ENCODE measurements at places on chromosomes 1 and 21. TPM values are rescaled to one million over a fixed set of nuclear protein-coding genes. Genes with fewer than 3 reads are reported as not detected.

The LCE1F gene
- not detected for total RNA-seq

The OLFML2B gene
- not detected for total RNA-seq

The GIPC2 gene
- total RNA-seq = not detected

The CHIA gene
- not detected for total RNA-seq

The OR10T2 gene
- not detected for total RNA-seq

The TGFB2 gene
- 1.6 TPM for total RNA-seq

The CLCA1 gene
- not detected for total RNA-seq

The HCRTR1 gene
- not detected for total RNA-seq

The FAM110D gene
- total RNA-seq = not detected

GRCh38 chr1:247286134-247286670 is 30.3 kb downstream of the VN1R5 start:
- H3K4me1 ChIP-seq = no peaks in the 10 kb centered on the region
- H3K36me3 ChIP-seq = no peaks in the 10 kb centered on the region
- DNase-seq = no peak
- H3K27ac ChIP-seq = no peak overlapping the region
- no peak overlapping the region for H3K4me3 ChIP-seq

DNA sequence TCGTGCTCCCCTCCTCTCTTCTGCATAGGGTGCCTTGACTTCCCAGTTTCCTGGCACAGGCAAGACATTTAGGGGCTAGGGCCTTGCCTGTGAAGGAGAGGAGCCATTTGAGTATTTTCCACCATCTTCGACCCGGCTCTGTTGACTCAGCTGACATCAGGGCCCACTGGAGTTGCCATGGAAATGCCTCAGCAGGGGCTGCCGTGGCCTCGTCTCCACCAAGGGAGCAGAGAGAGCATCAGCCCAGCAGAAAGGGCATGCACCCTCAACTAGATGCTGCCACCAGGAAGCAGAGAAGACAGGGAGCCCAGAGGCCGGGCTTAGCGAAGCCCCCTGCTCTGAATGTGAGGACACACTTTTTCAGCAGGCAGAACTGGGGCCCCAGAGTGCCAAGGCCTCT is 101.9 kb upstream of the ACTL8 start:
- no peak overlapping the region for H3K27ac ChIP-seq
- H3K4me3 ChIP-seq = no peak overlapping the region

GRCh38 chr1:94275083-94275482 is 37.7 kb upstream of the ARHGAP29 start:
- no peak overlapping the region for H3K27ac ChIP-seq
- peaks cover 11% of the 10 kb centered on the region for H3K27me3 ChIP-seq
- H3K36me3 ChIP-seq = no peaks in the 10 kb centered on the region
- no peaks in the 10 kb centered on the region for H3K4me1 ChIP-seq
- H3K4me3 ChIP-seq = no peak overlapping the region

- H3K27me3 ChIP-seq = no peaks in the 10 kb centered on the region
- H3K4me1 ChIP-seq = peaks cover 13% of the 10 kb centered on the region
- no peak overlapping the region for H3K27ac ChIP-seq
- DNase-seq = peak; percentile 9
These were observed 25.2 kb downstream of the RUNX3 start for GRCh38 chr1:24904731-24905354.

- H3K36me3 ChIP-seq = no peaks in the 10 kb centered on the region
- no peak for DNase-seq
- H3K4me1 ChIP-seq = peaks cover 12% of the 10 kb centered on the region
- no peak overlapping the region for H3K4me3 ChIP-seq
- H3K27ac ChIP-seq = no peak overlapping the region
These were observed 6.7 kb upstream of the SAMD11 start for GRCh38 chr1:917076-917459.

- peaks cover 2% of the 10 kb centered on the region for H3K27me3 ChIP-seq
- DNase-seq = no peak
- H3K27ac ChIP-seq = no peak overlapping the region
- no peak overlapping the region for H3K4me3 ChIP-seq
- H3K4me1 ChIP-seq = no peaks in the 10 kb centered on the region
These were observed 31.9 kb downstream of the ITSN1 start for GRCh38 chr21:33674226-33674625.

DNA sequence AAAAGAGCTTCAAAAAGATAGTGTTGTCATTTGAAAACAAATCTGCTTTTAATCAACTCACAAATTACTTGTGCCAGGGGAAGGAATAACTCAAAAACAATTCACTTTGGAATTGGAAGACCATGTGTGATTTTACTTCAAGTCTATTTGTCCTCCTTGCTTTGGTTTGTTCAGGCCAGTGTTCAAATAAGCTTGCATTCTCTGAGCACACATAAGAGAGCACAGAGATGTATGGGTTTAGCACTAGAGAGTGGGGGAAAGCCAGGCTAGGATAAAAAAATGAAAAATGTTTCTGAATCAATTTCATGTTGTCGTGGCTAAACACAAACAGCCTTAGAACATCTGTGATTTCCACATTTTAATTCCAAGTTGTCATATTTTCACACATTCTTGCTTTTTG is 325.7 kb upstream of the LYPLAL1 start:
- H3K36me3 ChIP-seq = no peaks in the 10 kb centered on the region
- DNase-seq = no peak
- peaks cover 2% of the 10 kb centered on the region for H3K27me3 ChIP-seq
- no peak overlapping the region for H3K27ac ChIP-seq

GRCh38 chr1:166383635-166384346 is 217.0 kb upstream of the FAM78B start:
- H3K4me1 ChIP-seq = no peaks in the 10 kb centered on the region
- H3K27ac ChIP-seq = no peak overlapping the region
- DNase-seq = no peak
- peaks cover 3% of the 10 kb centered on the region for H3K27me3 ChIP-seq
- no peaks in the 10 kb centered on the region for H3K36me3 ChIP-seq
- H3K4me3 ChIP-seq = no peak overlapping the region

DNA sequence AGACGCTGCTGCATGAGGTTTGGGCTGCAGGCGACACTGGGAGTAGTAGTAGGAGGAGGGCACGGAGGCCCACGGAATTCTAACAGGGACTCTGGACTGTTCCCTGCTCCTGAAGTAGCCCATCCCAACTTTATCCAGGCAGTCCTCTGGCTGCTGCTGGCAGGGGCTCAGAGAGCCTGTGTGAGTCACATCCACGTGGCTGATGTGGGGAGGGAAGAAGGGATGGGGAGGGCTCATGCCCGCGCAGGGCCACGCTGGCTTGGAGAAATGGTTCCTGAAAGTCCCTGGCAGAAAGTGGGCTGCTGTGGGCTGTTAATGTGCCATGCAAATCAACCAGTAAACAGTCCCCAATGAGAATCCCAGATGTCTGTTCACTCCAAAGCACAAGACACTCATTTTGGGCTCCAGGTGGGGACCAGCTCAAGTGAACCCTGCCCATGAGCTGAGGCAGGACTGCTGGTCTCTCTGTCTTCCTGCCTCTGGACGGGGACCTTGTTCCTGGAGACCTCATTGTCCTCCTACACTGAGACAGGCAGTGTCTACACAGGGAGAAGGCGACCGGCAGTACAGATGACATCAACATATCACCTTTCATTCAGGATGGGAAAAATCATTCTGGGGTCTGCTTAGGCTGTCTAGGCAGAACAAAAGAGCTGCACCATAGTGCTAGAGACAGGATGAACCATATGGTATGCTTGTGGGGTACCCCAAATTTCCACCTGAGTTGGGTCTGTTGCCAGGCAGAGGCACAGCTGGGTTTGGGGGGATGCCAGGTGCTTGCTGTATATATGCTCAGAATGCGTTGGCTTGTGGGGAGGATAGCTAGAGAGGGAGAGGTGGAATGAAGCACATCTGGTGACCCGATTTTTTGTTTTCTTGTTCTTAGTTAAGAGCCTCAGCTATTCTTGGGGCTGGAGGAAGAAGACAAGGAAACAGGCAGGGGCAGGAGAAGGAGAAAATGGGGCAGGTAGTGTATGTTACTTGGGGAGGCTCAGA is 57.9 kb upstream of the FMOD start:
- DNase-seq = no peak
- H3K36me3 ChIP-seq = peaks cover 3% of the 10 kb centered on the region
- no peak overlapping the region for H3K4me3 ChIP-seq
- peaks cover 21% of the 10 kb centered on the region for H3K4me1 ChIP-seq

DNA sequence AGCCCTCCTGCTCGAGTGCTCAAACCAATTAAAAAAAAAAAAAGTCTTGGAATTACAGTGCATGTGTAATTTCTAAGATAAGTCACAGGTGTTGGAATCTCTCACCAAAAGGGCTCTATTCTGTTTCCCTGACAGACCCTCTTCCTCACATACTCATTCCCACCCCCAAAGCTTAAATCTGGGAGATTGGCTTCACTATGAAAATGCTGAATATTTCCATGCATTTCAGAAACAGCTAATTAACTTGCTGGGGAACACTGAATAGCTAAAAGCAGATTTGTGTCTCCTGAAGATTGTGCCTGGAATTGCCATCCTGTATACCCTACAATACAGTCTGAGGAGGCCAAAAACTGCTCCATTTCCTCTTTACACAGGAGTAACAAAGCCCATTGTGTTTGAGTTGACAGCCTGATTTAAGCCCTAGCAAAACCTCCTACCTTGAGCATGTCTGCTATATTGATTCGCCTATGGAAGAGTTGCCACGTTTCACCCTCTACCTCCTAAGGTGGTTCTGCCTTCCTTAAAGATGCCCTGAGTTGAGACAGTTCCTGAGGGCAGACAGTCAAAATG is 1.4 kb upstream of the PIK3R3 start:
- peaks cover 34% of the 10 kb centered on the region for H3K27me3 ChIP-seq
- no peak for DNase-seq
- no peak overlapping the region for H3K27ac ChIP-seq
- peak overlapping the region; percentile 93 for H3K4me3 ChIP-seq
- H3K4me1 ChIP-seq = peaks cover 25% of the 10 kb centered on the region

GRCh38 chr1:6832531-6833188 is 47.4 kb downstream of the CAMTA1 start:
- no peak for DNase-seq
- no peaks in the 10 kb centered on the region for H3K27me3 ChIP-seq
- H3K4me3 ChIP-seq = no peak overlapping the region
- peaks cover 3% of the 10 kb centered on the region for H3K4me1 ChIP-seq

GRCh38 chr1:99627615-99628014 is 18.3 kb upstream of the PALMD start:
- H3K36me3 ChIP-seq = no peaks in the 10 kb centered on the region
- no peaks in the 10 kb centered on the region for H3K4me1 ChIP-seq
- no peak overlapping the region for H3K27ac ChIP-seq
- H3K27me3 ChIP-seq = no peaks in the 10 kb centered on the region
- H3K4me3 ChIP-seq = no peak overlapping the region

Measured in activated B cell treated with CpG ODN at 0.5 μM for 24 hours (primary cell).